ENCODE measurements at places on chromosomes 6 and 20.

DNA sequence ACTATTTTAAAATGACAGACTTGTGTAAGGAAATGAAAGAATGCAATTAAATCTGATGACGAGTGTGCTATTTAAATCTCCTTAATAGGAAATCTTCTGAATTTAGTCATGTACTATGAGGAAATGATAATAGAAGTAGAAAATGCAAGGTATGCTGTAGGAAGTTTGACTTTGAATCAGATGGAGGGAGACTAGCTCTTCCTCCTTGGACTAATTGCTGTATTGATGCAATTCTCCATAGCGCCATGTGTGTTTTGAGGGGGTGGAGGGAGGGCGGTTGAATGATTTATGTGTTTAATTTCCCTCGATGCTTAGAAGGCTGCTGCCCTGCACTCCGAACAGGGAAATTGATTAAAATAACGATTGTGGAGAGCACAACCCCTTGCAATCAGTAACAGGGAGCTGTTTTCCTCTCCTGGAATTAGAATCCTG lies 214.4 kb upstream of the PRND start:
- DNase-seq: no peak

DNA sequence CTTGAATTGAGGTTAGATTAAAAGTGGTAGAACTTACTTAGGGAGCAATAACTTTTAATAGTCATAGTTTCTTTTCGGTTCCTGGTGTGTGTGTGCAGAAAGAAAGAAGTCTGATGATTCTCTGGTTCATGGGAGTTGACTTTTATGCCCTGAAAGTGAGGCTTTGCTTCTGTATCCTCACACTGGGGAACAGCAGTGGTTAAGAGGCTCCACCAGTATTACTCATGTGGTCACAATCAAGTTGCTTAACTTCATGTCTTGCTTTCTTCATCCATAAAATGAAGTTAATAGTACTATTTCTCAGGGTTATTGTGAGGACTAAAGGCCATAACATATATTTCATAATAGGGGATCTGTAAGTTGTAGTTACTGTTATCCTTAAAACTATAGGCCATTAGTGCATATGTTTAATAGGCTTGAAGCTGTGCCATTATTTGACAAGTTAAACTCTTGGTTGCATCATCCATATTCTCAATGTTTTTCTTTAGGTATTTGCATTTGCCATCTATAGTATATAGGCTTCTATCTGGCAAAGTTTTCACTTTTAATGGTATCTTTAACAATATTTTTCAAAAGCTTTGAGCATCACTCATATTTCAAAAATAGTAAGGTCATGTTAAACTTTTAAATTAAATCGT lies 262.4 kb downstream of the PLCB1 start:
- no peak for DNase-seq

DNA sequence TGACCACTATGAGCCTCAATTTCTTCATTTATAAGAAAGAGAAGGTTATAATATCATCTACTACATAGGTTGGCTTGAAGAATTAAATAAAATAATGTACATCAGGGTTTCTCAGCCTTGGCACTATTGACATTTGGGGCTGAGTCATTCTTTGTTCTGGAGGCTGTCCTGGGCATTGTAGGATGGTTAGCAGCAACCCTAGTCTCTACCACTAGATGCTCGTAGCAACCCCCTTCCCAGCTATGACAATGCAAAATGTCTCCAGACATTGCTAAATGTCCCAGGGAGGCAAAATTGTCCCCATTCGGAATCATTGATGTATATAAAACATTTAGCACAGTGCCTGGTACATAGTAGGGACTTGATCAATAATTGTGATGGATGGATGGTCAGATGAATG lies 152.1 kb downstream of the KHDC1L start:
- DNase-seq: no peak

- peak; percentile 19 for DNase-seq
Measured at GRCh38 chr20:12179692-12180091, 262.0 kb downstream of the BTBD3 start.

GRCh38 chr20:48864738-48865318 lies 37.0 kb upstream of the PREX1 start:
- DNase-seq: no peak

DNA sequence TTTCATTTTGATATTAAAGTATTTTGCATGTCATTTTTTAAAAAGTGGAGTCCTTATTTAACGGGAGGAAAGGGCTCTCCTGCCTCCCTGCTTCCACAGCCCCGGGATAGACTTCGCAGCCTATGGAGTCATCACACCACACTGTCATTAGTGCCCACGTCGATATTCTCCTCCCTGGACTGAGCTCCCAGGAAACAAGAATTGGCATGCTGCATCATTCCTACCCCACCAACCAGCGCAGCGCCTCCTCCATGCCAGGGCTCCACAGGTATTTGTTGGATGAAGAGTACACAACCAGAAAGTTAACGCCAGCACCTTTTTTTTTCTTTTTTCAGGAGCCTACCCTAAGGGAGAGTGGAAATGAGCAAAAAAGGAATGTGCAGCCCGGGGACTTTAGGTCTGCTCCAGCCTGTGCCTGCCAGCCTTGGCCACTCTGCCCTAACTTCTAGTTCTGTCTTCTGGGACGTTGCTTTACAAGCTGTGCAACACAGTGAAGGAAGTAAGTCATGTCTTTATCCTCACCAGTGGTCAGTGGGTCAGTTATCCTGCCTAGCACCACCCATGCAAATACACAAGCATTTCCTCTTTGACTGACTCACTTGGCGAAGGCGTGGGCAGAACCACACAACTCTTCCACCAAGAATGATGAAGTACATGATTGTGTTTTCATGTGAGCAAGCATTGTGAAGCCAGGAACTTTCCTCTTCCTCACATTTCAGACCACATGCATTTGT lies 180.7 kb upstream of the UST start:
- DNase-seq: no peak

DNA sequence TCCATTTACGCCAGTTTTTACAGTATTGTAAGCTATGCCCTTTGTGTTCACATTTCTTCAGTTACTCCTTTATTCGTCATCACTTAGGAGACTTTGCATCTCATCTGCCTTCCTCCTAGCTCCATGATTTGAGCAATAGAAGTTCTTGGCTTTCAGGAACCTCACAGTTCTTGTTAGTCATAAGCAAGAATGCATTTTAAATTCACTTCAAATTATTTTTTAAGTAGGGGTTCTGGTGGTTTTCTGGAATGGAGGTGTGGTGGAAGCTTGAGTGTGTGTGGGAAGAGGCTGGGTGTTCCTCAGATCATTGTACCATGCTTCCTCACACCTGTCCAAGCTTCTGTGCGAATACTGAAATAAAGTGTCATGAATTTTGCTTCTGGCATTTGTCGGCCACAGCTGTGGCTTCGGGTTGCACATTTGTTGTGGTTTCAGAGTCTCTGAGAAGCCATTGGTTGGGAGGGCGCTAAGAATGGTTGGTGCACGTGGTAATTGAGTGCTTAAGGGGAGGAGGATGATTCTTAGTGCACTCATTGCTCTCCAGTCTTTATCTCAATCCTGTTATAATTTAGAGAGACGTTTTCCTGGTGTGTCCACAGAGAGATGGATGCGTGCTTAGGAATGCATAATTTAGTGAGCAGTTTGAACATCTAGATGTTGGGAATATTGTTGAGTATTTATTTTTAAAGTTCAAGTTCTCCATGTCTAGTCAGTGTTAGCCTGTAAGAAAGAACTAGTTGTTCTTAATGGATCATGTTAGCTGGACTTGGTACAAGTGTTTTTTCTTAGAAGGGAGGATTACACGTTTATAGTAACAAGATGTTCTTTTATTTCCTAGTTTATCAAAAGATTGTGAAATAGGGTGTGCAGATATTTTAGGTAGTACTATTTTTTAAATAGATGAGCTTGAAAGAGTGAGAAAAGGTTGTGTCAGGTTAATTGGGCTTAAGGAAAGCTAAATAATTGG lies 31.9 kb downstream of the FOXO3 start:
- DNase-seq: no peak

DNA sequence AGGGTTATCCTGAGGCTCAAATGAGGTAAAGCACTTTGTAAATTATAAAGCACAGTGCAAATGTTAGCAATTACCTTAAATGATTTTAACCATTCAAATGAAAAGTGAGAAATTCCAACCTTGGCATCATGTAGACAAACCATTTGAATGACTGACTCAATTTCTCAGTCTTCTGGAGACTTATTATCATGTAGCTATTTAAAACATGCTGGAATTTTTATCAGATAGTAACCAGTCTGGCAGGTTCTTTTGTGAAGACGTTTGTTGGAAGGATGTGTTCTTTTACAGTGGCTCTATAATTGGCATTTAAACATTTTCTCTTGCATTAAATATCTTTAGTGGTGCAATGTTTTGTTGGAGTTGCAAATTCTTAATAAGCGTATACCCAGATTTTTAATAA lies 386.6 kb downstream of the NKAIN2 start:
- no peak for DNase-seq

DNA sequence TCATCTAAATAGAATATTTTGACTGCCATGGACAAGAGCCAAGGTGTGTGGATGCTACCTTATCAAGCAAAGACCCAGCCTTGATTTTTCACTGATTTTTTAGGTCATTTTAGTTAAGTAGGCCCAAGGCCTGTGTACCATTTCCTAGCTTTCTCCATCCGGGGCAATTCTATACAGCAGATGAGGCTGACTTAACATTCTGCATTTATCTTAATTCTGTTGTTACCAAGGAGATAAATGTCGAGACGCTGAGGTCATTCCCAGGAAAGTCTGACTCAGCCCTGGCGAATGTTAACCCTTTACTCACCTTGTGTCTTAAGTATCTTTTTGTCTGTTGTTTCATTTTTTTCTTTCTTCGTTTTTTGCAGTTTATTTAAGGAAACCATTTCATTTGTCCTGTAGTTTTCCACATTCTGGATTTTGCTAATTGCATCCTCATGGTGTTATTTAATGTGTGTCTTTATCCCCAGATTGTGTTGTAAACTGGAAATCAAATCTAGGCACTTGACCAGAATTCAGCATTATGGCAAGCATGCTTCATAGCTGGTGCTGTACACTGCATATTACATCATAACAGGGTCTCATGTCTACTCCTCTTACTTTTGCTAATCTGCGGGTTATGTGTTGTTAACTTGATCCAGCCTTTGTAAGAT lies 277.0 kb downstream of the CDKAL1 start:
- no peak for DNase-seq

DNA sequence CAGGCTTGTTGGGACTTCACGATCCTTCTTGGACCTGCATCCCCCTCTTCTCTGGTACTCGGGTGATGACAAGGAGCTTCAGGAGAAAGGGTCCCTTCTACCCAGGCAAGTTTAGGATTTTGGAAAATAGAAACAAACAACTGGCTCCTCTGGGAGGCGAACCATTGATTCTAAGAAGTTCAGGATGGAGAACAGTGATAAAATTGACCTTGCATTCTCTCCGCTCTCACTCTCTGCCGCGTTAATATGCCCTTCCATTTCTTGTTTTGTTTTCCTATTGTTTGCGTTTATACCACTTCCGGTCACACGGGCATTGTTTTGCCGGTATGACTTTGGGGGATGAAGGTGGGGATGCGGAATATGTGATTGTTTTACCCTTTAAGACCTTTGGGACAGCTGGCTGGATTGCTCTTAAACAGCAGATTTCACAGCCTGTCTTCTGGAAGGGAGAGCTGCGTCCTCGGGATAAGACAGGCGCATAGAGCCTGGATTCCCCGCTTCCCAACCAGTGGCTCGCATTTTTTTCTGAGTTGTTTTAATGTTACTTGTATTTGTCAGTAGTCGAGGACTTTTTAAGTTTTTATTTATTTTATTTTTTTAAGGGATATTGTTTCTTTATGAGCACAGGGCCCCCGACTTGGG lies 144.3 kb upstream of the ZNF184 start:
- no peak for DNase-seq

- DNase-seq: no peak
Measured at GRCh38 chr20:4787069-4787468, 65.4 kb downstream of the PRND start.

DNA sequence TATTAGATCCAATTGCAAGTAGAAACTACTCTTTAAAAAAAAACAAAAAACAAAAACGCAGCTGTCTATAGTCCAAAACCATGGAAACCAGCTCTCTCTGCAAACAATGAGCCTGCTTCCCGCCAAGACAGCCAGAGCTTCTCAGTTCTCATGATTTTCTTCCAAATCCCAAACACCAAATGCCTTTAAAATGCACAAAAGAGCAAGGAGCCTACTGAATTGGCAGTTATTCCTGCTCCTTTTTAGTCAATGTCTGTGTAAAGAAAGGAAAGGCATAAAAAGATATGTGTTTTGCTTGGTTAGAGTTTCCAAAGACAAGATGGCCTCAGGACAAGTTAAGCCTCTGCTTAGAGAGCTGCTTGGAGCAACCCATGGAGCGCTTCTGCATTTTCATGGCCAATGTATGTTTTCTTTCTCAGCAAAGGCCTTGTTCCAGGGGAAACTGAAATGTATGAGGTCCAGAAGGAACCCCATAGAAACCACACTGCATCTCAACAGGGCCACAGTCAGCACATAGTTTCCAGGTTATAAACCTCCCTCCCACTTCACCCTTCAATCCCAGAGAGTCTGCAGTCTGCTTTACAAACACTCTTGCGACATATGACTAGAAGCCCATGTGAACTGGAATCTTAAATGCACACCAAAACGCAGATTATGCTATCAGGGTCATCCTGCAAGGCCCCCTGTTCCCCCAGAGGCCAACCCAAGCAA lies 209.3 kb upstream of the TAB2 start:
- no peak for DNase-seq

DNA sequence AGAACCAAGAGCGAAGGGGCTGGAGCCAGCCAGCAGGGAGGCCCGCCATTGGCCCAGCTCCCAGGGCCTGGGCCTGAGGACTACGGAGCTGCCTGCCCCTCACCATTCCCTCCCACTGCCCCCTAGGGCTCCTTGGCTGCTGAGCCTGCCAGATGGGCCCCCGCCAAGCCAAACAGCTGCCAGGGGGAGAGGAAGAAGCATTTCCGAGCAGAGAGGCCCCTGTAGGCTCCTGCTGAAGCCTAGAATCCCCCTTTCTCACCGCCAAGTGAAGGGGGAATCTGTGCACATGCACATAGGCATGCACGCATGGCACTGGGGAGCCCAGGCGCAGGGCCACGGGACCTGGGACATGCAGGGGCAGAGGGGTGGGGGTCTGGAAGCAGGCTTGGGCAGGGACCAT lies 28.5 kb upstream of the MRPS18A start:
- no peak for DNase-seq

DNA sequence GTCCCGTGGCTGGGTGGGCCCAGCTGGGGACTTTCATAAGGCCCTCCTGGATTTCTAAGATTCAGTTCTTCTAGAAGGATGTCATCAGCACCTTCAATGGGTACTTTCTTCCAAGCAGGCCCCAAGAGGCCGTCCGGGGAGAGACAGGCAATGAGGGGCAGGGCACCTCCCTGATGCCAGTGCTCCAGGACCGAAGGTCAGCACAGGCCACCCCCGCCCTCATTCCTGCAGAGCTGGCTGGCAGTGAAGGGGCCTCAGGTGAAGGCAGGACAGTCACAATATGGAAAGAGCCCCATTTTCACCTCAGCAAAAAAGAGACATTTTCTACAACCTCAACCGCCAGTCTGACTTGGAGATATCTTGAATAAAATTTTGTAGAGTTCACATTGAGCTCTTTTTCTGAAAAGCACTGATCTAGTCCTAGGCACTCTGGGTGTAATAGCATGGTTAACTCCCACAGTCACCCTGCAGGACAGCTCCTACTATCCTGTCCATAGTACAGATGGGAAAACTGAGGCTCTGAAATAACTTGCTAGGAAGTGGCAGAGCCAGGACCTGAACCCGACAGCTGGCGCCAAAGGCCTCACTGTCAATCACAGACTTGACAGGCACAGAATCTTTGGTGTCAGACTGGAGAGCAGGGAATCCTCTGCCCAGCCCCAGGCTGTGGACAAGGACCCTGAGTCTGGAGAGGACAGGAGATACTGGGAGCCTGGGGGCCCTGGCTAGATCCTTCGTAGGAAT lies 50.3 kb downstream of the RRBP1 start:
- no peak for DNase-seq
